LHCN-M2 (cell line): ENCODE measurements at places on chromosomes 2 and 18. TPM values are rescaled to one million over a fixed set of nuclear protein-coding genes. Genes with fewer than 3 reads are reported as not detected.

The TMEM182 gene
- 2.7 and 4.0 TPM in 2 replicates for total RNA-seq

The CCBE1 gene
- total RNA-seq: 54.9 and 92.6 TPM in 2 replicates

DNA sequence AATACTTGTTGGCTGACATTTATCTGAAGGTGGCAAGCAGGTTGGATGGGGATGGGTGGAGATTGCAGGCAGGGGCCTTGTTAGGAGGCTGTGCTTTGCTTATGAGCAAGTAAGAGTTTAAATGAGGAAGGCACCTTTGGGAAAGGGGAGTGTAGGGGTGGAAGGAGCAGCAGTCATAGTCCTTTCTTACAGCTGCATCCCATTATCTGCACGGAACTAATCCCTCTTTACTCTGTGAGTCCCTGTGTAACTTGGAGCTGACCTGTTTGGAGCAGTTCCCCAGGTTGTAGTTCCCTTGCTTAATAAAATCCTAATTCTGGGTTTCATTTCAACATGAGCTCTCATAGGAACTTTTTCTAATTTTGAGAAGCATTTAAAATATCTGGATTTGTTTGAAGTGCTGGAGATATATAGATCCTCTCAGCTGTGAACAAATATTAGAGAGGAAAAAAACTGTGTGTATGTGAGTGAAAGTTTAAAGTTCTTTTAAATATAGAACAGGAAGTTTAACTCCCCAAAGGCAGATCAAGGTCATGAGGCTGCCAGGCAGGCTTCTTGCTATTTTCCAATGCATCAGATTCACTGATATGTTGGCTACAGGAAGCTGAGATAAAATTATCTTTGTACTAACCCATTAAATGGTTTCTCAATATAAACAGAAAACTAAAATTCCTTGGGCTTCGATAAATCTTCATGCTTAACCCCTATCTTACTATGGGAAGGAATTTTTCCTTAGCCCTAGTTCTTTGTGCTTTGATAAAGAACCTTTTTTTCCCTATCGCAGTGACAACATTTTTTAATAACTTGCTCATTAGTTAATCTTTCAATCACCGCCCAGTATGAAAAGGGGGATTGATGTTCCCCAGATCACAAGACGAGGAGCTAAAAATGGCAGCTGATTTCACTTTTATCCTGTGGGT lies 104.6 kb upstream of the EML6 start:
- no peak for DNase-seq

GRCh38 chr18:9731380-9731779 lies 23.3 kb downstream of the RAB31 start:
- DNase-seq: peak; percentile 85

GRCh38 chr2:171703574-171704347 lies 16.5 kb downstream of the DYNC1I2 start:
- DNase-seq: peak; percentile 40
